SW480 (cell line): ENCODE measurements at places on chromosomes 1 and 21.

DNA sequence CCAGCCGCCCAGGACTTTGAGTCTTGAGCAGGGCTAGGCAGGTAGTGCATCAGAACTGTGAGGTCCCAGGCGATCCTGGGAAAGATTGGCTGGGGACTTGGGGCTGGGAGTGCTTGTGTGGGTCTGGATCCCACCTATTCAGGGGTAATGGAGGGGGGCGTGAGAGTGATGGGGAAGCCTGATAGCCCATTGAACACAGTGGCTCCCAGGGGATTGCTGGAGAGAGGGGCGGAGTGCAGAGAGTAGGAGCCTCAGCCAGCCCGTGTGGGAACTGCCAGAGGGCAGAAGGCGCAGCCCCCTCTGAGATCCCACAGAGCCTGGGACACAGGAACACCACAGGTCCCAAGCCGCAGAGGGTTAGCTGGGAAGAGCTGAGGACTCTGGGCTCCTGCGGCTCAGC, 19.3 kb upstream of the PDZK1IP1 start:
- DNase-seq: no peak

DNA sequence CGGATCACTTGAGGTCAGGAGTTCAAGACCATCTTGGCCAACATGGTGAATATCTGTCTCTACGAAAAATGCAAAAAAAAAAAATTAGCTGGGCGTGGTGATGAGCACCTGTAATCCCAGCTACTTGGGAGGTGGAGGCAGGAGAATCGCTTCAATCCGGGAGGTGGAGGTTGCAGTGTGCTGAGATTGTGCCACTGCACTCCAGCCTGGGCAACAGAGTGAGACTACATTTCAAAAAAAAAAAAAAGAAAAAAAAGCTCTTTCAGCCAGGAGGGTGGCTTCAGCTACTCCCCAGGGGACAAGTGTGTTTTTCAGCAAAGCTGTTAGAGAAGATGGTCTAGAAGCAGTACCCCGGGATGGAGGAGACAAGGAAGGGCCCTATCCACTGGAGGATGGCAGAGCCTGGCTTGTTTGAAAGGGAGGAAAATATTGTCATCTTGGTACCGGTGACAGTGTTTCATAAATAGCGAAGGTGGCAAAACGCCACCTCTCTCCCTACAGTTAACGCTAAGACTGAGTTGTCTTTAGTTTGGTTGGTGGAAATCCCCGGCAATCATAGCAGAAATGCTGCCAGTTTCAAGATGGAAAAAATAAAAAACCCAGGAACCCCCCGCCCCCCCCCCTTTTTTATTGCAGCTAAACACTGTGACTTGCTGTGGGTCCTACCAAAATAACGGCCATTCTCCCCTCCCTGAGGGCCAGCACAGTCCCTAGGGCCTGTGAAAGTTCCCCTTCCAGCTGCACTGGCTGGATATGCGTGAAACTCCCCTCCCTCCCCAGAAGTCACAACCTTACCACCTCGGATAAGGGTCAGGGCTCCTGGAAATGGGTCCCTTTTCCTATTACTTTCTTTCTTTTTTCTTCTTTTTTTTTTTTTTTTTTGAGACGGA, 3.5 kb downstream of the PIK3CD start:
- no peak for DNase-seq

GRCh38 chr1:248015803-248016202, 2.3 kb downstream of the OR2L5 start:
- no peak for DNase-seq

GRCh38 chr1:201172999-201173610, 17.5 kb upstream of the IGFN1 start:
- no peak for DNase-seq

DNA sequence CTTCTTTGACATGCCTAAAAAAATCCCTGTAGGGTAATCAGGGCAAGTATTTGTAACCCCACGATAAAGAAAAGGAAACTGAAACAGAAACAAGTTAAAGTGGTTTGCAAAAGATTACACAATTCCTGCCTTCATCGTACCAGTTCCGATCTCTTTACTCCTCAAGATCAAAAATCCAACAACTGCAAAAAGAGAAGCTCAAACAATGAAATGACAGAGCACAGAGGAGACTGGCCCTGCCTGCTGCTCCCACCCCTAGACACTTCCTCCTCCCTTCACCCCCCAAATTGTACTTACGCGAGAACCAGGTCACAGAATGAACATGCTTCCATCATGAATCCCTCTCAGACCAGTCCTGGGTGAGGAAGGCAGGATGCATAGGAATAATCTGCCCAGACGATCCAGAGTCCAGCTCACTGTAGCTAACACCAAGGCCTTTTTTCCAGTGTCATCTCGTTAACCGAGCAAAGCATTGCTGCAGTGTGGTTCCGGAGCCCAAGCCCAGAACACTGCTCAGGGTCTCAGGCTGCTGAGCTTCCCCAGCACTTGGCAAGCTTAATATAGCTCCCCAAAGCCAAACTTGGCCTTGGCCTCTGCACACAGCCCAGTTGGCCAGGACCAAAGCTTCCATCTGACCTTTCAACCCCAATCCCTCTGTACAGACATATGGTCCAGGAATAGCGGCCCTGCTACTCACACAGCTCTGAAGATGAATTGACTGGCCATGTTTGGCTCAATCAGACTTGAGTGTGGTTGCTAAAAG, 20.3 kb downstream of the RXRG start:
- no peak for DNase-seq

DNA sequence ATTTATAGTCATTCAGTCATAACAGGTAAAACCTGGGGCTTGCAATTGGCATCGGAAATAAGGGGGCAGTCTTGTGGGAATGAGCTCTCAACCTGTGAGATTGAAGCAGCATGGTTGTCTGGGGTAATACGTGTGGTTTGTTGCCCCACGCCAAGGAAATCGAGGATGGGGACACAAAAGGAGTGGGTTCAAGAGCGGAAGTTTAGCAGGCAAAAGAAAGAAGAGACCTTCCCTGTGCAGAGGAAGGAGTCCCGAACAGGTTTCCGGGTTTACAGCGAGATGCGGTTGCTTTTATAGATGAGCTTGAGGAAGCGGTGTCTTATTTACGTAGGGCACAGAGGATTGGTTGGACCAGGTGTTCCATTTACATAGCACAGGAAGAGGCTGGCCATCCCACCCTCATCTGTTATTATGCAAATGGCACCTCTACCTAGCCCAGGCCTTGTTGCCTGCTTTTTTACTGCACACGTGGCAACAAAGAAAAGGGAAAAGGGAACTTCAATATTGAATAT, 37.3 kb downstream of the IFNAR1 start:
- DNase-seq: peak; percentile 77
